ENCODE measurements at places on chromosomes 2 and 18.

GRCh38 chr2:233242231-233242927, 9.1 kb upstream of the ATG16L1 start:
- DNase-seq: no peak

DNA sequence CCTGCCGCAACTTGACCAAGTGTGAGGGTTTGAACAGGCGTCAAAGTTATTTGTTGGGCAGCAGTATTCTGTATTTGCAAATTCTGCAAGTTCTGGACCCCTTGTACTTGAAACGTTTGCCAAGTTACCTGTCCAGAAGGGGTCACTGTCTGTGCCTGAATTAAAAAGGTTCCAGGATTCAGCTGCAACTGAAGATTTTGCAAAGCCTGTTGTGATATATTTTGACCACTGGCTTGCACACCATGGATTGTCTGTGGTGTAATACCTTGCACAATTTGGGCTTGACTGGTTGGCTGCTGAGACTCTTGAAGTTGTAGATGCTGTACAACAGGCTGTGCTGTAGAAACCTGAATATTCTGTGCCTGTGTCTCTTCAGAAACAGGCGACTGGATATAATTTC, 10.2 kb downstream of the SP3 start:
- DNase-seq: no peak

DNA sequence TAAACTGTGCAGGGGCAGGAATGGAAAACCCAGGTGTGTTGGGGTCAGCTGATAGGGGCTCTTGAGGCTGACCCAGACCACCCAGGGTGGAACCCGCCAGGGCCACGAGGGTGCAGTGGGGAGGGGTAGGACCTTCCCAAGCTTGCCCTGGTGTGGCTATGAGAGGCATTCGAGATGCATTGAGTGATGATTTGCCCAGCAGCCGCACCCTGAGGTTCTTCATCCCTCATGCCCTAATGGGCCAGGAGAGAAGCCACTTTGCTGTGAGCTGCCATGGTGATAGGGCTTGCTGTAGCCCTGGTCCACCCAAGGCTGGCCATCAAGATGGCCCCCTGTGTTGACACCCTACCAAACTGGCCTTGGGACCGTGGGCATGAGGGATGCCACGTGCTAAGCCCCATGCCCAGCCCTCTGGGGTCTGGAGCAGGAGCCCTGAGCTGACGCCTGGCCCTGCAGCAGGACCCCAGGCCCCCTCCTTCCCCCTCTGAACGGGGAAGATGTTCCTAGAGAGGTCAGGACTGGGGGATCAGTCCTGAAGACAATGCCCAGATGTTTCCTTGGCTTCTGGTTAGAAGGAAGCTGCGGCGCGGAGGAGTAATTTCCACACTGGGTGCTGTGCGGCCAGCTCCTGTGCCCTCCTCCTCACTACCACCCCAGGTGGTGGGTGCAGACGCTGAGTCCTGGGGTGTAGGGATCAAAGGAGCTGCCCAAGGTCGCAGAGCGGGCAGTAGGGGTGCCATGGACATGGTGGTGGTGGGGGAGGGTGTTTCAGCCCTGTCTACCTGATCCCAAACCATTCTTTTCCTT, 122.5 kb upstream of the HDAC4 start:
- DNase-seq: peak; percentile 69

GRCh38 chr2:198162276-198162675, 357.9 kb downstream of the PLCL1 start:
- no peak for DNase-seq

DNA sequence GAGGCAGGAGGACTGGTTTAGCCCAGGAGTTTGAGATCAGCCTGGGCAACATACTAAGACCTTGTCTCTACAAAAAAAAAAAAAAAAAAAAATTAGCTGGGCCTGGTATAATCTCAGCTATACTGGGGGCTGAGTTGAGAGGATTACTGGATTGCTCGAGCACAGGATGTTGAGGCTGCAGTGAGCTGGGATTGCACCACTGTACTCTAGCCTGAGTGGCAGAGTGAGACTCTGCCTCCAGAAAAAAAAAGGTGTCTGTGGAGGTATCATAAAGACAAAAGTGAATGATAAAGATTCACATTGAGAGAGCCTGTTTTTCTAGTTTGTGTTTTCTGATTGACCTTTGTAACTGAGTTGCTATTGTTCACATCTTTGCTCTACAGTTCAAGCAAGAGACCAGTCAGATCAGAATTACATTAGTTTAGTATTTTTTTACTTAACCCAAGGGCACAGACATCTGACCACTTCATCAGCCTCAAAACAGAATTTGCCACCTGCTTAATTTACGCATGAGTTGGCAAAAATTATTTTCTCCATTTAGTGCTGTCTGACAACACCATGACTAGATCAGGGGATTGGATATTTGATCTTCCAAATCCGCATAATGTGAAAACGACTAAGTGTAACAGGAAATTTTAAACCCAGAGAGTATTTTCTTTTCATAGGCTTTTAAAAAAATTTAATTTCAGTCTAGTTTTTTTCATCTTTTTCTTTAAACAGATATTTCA, 271.0 kb downstream of the TGIF1 start:
- no peak for DNase-seq

- DNase-seq: no peak
Observed at GRCh38 chr2:112138159-112139032, at the start of gene FBLN7. Gene FBLN7, plus strand, starts transcription at chr2:112138385. Its CDS starts 271 bp downstream, at chr2:112138656.

DNA sequence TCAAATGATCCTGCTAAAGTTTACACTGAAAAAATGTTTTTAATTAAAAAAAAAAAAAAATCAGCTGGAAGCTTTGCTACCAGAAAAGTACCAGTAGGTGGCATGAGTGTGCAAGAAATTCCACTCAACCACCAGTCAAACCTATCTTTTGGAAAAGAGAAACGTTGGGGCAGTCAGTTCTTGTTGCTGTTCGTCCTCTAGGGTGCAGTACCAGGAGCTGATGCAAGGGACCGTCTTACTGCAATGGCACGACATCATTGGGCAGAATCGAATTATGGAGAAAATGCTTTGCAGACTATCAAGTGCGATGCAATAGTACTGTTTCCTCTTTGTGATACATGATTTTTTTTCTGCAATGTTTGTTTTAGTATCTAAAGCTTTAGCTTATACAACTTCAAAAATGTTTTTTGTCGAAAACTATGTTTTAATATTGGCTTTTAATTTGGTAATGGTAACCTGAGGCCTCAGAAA, 18.3 kb downstream of the YPEL5 start:
- no peak for DNase-seq

- DNase-seq: no peak
Observed at GRCh38 chr2:223062396-223062795, 10.4 kb downstream of the KCNE4 start.

- DNase-seq: no peak
Observed at GRCh38 chr2:94955702-94956101, 69.8 kb upstream of the MAL start.

DNA sequence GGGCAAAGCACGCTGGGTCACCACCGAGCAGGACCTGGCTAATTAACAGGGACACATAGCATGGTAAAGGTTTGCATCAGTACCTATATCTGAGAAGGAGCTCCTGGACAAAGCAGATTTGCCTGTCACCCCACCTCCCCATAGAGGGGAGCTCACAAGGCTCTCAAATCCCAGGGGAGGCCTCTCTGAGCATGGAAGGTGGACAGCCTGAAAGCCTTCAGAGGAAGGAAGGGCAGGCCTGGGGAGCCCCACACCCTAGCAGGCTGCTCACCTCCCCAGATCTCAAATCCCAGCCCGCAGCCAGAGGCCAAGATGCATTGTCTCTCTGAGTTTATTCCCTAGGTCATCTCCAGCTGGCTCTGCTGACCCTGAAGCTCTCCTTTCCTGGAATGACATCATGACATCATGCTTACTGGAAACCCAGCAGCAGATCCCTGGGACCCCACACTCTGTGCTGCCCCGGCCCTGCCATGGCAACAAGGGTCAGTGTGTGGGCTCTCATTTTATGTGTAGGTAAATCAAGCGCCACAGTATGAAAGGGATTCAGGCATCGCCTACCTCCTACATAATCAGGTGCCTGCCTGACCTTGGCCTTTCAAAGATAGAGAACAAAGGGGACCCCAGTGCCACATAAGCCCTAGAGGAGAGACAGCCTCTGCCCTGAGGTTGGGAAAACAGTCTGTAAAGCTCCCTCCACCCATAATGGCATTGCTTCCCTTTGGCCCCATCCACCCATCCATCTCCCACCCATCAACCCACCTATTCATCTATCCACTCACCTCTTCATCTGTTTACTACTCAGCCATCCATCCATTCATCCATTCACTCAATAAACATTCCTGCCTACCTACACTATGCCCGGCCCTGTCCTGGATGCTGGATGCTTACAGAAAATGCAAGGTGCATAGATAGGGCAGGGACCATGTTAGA, 15.7 kb upstream of the TEX51 start:
- no peak for DNase-seq

- no peak for DNase-seq
Observed at GRCh38 chr18:78589916-78590437, 389.6 kb upstream of the SALL3 start.

DNA sequence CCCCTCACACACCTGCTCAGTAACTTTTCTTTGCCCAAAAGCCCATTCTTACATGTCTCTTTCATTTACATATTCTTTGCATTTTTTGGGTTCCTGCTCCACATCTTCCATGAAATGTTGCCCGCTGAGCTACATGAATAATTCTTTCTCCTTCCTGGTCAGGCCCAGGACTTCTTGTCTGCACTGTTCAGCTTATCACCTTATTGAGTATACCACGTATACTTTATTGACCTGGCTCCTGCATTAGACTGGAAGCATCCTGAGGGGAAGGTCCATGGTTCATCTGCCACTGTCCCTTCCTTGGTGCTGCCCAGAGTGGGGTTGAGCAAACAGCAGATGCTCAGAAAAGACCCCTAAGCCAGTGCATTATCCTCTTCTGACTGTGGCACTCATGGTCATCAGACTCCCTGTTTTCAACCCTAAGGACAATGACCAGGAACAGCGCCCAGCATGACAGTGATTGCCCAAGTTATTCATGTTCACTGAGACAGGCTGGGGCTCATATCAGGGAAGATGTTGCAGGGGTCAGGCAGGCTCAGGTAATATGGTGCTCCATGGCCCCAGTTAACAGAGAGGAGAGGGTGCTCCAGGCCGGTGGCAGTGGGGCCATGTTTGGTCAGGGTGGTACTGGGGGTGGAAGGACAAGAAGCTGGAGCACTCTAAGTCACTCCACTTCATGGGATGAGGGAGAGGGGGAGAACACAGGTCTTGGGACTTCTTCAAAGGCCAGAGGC, 7.7 kb downstream of the APOB start:
- no peak for DNase-seq
